ENCODE measurements at places on chromosomes 6 and 20.

DNA sequence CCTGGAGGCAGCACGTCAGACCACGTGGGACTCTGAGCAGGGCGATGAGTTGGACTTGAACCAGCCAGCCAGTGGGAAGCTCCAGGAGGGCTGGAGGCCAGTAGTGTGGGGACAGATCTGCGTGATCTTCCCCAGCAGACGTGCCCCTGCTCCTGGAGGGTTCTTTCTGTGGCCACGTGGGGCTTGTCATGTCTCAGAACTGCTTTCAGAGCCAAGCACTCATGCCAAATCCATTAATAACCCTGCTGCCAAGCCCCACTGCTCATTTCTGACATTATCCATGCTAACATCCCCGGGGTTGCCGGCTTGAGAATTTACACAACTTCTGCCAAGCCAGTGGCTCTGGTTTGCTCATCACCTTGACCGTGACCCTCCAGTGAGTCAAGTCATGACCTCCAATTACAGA lies 38.3 kb downstream of the SIRPA start:
- peak; percentile 84 for DNase-seq

GRCh38 chr6:28682542-28682941 lies 156.9 kb downstream of the GPX5 start:
- no peak for DNase-seq

- no peak for DNase-seq
These were observed 22.9 kb downstream of the MTO1 start for GRCh38 chr6:73484438-73484837.

DNA sequence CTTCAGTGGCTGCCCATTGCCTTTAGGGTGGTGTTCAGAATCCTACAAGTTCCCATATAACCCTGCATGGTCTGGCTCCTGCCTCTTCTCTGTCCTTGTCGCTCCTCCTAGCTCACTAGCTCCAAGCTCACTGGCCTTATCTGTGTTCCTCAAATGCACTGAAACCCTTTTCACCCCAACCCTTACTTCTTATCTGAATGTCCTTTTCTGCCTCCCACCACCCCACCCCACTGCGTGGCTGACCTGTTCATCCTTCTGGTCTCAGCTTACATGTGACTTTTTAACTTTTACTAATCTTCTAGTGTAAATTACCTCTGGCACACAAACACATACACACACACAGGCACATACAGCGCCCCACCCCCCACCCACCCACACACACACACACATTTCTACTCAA lies 41.0 kb upstream of the GLP1R start:
- DNase-seq, result no peak

DNA sequence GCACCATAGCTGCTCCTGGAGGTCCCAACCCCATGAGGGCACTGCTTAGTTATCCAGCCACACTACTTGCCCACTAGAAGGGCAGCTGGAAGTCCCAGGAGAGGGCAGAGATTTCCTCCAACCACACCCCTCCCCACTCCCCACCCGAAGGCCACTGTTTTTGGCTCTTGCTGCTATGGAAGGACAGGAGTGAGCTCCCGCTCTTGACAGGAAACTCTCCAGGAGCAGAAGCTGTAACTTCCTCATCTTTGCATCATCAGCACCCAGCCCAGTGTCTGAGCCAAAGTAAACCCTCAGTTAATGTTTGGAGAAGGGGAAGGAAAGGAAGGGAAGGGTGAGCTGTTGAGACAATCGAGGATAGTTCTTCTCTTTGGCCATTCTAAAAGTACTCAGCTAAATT lies 120.7 kb downstream of the MTFR2 start:
- DNase-seq, result no peak

GRCh38 chr6:8940356-8940755 lies 505.0 kb upstream of the SLC35B3 start:
- DNase-seq, result no peak

GRCh38 chr6:154615483-154616025 lies 105.1 kb upstream of the CNKSR3 start:
- DNase-seq, result peak; percentile 39

DNA sequence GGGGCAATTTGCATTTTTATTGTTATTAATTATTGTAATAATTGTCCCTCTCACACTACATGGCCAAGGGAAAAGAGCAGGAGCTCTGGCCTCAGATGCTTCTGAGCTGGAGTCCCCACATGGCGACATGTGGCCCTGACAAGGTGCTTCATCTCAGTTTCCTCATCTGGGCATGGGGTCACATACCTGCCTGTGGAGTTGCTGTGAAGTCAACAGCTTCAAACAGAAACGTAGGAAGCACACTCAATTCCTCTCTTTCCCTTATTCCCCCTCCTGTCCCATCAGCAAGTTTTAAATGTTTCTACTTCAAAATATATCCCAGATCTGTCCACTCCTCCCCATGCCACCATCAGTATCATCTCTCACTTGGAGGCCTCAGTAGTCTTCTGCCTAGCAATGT lies 8.7 kb downstream of the CPNE5 start:
- no peak for DNase-seq

- no peak for DNase-seq
These were observed 72.5 kb downstream of the SNX9 start for GRCh38 chr6:157895585-157895984.

DNA sequence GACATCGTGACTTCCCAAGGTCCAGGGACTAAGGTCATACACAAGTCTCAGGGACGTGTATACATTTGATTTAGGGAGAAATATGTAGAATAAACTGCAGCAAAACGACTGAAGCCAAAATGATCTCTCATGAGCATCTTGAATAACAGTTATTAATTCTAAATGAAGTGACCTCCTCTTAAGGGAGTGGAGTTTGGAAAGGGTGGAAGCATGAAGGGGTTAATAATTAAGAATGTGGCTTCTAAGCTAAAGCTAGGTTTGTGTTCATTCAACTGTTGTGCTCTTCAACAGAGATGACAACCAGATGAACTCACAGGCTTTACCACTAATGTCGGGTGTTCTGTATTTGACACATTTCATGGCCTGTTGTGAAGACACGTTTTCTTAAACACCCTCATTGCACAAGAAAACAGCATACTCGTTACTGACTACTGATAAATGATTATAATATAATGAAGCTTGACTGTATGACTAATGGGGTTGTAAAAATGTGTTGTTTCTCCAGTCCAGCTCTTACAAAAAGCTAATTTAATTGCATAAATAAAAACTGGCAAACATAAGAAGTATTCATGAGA lies 1.5 kb downstream of the PPP1R14C start:
- DNase-seq, result peak; percentile 36

DNA sequence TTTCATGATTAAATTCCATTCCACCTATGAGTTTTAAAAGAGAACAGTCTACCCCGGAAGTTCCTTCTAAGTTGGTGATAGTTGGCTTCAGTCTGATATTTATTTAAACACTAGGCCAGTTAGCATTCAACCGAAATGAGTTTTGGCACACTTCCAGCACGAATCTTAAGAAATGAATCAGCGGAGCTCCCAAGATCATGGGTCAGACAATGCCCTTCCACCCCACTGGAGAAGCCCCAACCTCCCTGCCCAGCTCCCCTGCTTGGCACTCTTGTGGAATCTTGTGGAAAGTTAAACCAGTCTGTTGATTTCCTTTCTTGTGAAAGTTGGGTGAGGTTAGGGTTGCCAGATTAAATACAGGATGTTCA lies 64.3 kb downstream of the MKKS start:
- DNase-seq, result no peak

DNA sequence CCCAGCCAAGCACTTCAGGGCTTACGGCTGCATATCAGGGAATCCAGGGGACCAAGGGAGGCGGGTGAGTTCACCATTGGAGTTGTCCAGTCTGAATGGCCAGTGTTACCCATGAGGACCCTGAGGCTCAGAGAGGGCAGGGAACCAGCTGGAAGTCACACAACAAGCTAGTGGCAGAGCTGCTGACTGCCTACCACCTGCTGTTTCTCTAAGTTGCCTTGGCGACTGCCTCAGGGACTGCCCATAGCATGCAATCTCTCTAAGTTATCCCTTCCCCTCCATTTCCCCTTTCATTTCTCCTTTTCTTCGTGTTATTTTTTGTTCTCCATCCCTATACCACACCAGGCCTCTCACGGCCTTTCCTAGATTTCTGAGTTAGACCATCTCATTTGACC lies 71.8 kb upstream of the SIRPA start:
- DNase-seq, result no peak

DNA sequence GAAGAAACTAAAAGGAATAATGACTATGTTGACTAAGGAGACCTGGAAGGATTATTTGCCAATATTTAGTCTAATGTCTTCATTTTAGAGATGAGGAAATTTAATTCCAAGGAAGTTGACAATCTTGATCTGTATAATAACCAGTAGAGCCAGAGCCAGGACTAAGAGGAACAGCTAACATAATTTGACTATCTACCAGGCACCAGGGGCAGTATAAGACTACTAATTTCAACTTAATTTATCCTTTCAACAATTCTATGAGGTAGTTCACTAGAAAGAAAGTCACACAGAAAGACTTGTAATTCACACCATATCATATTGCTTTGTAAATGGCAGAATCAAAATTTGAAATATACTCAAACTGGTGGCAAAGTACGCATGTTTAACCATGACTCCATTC lies 273.0 kb upstream of the STXBP5 start:
- no peak for DNase-seq

GRCh38 chr20:22700367-22700766 lies 116.0 kb upstream of the FOXA2 start:
- DNase-seq, result peak; percentile 12

GRCh38 chr6:20352346-20352745 lies 49.3 kb upstream of the E2F3 start:
- DNase-seq, result no peak

GRCh38 chr20:48294942-48295341 lies 509.7 kb upstream of the SULF2 start:
- DNase-seq, result no peak

- no peak for DNase-seq
These were observed 321.6 kb downstream of the CDH4 start for GRCh38 chr20:61573415-61574305.

DNA sequence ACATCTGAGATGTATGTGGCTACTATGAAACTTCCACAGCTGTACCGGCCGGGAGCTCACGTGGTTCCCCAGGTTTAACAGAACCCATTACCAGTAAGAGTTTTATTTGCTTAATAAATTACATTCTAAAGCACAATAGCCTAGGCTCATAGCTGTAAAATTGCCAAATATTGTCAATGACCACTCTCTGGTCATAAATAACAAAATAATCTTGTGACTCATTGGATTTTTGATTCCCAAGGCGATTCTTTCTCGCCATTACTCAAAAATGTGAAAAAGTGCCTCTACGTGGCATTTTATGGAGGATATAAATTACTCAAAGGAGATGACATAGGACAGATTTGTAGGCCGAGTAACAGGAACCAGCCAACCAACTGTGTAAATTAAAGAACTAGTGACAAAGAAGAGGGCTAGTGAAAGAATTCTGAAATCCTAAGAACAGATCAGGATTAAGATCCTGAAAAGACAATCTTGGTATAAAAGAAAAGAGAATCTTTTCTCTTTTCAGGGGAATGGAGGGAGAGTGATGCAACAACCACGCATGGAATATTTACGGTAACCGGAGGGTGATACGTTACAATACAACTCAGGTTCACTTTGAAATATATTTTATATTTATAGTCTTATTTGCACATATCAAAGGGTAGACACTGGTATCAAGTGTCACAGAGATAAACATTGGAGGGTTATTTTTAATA lies 199.7 kb downstream of the FOXC1 start:
- no peak for DNase-seq

DNA sequence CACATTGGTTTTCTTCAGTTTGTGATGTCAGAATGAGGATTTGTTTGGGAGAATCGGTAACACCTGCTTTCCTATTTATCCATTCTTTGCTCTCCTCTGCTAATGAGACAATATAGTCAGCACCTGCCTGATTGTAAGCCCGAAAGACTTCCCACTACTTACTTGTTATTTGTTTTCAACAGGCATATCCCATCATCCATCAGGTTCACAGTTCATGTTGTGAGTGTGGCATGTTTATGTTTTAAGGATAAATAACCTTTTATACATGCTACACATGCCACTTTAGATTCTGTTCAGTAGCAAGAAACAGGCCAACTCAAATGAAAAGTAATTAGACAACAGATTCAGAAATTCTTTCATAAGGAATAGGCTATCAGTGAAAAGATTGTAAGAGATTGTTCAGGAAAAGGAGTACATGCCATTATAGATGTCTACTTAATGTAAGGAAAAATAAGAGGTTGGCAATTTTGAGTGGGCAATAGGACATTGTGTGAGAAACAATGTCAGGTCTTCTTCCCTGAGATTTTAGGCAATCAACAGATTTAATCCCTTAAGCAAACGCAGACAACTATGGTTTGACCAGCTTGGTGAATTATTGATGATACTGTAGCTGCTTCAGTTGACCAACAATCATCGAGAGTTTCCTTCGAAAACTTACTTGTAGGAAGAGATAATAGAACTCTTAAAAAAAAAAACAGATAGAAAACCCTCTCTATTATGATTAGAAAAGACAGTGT lies 7.9 kb upstream of the GPRC6A start:
- no peak for DNase-seq

- no peak for DNase-seq
These were observed 58.2 kb downstream of the TRIM27 start for GRCh38 chr6:28865401-28866204.
